ENCODE measurements at places on chromosomes 1 and 21. TPM values are rescaled to one million over a fixed set of nuclear protein-coding genes. Genes with fewer than 3 reads are reported as not detected.

GRCh38 chr1:51569284-51570062 lies 47.4 kb upstream of the OSBPL9 start:
- no peak for DNase-seq

GRCh38 chr1:189962181-189962580 lies 515.5 kb downstream of the BRINP3 start:
- DNase-seq = no peak

DNA sequence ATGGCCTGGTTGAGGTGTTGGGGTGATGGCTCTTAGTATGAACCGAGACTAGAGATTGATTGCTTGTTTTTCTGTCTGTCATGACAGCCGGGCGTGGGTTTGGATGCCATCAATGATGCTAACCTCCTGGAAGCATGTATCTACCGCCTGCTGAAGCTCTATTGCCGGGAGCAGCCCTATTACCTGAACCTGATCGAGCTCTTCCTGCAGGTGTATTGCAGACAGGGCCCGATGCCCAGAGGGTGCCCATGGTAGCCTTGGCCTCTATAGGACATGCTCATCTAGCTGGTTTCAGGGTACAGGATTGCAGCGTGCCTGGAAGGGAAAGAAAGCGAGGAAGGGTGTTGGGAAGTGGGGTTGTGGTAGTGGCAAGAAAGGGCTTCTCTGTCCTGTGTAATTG lies 2.6 kb upstream of the RUSC1 start:
- no peak for DNase-seq

- DNase-seq = peak; percentile 16
Observed at GRCh38 chr21:44199448-44199847, 41.3 kb downstream of the ICOSLG start.

- no peak for DNase-seq
Observed at GRCh38 chr1:233928123-233928522, 23.6 kb downstream of the SLC35F3 start.

DNA sequence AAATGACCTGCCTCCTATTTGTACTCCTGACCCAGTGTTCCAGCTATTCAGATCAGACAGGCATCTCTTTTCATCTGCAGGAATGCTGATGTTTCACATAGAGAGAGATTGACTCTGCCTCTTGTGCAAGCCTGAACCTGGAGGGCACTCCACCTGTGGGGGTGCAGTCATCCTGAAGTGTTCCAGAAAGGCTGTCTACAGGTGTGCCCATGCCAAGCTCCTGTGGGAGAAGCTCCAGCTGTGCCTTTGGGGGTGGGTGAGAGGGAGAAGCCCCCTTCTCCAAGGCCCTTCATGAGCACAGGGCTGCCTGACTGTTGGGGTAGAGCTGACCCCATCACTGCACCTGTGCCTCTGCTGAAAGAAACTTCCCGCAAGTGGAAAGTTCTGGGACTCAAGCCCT lies 22.8 kb downstream of the IFI44 start:
- DNase-seq = no peak

The MYOM3 gene
- total RNA-seq = 4.2 TPM
